Activated CD4-positive, alpha-beta T cell treated with anti-CD3 and anti-CD28 coated beads for 1 hour (primary cell): ENCODE measurements at places on chromosomes 7 and 10.

DNA sequence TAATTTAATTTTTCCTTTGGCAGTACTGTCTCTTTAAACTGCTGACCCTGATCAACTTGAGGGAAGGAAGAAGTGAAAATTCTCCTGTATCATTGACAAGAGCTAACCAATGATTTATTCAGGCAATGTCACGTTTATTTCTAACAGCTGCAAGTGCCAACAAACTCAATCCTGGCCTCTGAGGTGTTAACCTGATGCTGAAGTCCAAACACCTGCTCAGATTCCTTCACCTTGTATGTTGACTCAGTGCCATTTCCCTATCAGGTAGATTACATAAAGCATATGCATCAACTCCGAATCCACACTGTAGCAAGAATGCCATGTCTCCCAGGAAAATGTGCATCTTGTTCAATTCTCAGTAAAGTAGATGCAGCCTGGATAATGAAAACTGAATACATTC, 820.0 kb downstream of the XPNPEP1 start:
- DNase-seq, result no peak

DNA sequence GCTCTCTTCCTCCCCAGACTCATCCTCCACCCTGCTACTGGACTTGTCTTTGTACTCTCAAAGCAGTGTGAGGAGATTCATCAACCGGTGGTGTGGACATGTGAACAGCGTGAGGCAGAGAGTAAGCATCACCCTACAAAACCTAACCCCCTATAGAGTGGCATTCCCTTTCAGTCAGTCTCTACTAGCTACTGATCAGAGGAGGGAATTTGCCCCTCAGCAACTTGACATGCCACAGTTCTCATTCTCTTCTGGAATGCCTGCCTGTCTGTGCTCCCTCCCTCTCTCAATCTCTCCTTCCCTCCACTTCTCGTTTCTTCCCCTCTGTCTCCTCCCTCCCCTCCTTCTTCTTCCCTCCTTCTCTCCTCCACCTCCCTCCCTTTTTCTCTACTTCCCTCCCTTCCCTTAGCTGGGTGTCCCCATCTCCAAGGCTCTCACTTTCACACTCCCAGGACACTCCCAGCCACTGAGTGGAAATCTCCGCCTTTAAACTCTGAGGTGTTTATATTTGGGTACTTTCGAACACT, 24.6 kb downstream of the H2AZ2 start:
- DNase-seq, result no peak

- DNase-seq, result no peak
These were observed 8.4 kb downstream of the AGAP3 start for GRCh38 chr7:151094675-151095074.

DNA sequence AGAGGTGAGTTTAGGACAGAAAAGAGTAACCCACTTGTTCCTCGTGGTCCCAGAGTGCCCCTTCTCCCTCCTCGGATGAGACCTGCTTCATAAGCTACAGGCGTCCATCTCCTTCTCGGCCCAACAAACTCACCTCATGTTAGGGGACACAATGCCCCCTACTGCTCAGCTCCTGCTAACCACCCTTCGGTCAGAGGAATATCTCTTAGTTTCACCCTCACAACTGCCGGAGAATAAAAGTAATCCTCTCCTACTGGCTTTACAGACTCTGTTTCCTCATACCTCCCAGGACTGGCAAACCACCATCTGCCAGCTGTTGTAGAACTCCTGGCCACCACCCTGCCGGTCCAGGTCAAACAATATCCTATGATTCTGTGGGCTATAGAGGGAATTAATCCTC, 3.2 kb downstream of the AKR1B15 start:
- DNase-seq, result no peak

- DNase-seq, result no peak
These were observed 229.5 kb upstream of the FZD1 start for GRCh38 chr7:91034459-91035368.

GRCh38 chr10:36366843-36367242, 724.7 kb upstream of the FZD8 start:
- no peak for DNase-seq

DNA sequence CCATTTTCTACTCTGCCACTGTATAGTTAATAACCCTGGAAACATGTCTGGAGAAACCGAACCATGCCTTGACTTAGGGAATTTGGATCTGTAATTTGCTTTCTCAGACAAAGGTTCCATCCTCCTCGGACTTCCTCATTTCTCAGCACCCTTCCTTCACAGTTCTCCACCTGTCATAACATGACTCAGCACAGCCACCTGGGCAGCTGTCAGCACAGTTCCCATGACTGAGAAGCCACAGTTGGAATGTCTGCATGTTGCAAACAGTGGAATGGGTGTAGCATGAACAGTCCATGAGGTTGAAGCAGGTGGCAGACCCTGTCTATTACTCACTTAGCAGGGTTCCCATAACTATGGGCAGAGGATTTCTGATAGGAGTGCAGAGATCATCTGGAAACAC, 634 bp upstream of the OR9A4 start:
- no peak for DNase-seq

DNA sequence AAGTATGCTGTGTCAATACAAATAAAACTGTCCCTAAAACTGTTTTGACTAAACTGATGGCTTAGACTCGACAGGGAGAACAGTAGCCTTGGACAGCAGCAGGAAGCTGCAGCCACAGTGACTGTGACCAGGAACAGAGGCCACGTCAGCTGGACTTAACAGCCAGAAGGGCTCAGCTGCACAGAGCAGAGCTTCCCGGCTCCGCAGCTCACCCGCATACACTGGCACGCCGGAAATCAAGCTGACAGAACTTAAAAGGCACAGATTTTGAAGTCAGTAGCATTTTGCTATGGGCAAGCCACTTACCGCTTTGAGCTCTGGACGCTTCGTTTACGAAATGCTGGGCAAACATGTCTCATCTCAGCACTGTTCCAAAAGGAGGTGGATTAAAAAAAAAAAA, 769.7 kb upstream of the AUTS2 start:
- DNase-seq, result no peak

- no peak for DNase-seq
These were observed 67.0 kb upstream of the ARID5B start for GRCh38 chr10:61834519-61834918.

DNA sequence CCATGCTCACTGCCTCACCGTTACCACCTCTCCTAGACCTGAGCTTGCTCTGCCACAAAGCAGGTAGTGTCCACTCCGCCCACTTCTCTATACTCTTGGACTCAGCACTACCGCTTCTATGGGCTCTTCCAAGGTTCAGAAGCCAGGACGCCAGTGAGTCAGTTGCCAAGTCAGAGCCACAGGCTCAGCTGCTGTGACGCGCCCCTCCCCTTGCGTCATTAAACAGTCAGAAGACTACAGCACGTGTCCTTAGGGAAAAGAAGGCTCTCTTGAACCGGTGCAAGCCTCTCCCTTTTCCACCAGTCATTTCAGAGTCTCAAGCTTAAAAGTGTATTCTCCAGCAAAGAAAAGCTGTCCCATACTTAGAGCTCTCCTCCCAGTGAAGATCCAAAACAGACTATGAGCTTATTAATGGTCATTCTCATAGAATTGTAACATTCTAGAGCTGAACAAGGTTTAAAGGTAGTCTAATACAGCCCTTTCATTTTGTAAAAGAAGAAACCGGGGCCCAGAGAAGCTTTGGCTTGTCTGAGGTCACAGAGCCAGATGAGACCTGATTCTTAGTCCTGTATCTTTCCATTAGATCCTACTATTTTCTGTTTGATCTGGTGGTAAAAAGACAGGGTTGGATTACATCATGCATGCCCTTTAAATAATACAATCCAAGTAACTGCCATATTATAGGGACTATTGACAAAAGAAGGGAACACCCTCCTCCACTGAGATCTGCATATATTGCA, 40.9 kb upstream of the MET start:
- DNase-seq, result no peak

GRCh38 chr7:141950806-141951205, 4.0 kb upstream of the CLEC5A start:
- no peak for DNase-seq

DNA sequence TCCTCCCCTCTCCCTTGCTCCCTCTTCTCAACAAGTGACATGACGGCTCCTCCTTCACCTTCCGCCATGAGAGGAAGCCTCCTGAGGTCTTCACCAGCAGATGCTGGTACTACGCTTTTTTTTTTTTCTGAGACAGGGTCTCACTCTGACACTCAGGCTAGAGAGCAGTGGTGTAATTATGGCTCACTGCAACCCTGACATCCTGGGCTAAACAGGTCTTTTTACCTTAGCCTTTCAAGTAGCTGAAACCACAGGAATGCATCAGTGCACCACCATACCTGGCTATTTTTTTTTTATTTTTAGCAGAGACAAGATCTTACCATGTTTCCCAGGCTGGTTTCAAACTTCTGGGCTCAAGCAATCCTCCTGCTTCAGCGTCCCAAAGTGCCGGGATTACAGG, 43.6 kb downstream of the MDH2 start:
- no peak for DNase-seq

DNA sequence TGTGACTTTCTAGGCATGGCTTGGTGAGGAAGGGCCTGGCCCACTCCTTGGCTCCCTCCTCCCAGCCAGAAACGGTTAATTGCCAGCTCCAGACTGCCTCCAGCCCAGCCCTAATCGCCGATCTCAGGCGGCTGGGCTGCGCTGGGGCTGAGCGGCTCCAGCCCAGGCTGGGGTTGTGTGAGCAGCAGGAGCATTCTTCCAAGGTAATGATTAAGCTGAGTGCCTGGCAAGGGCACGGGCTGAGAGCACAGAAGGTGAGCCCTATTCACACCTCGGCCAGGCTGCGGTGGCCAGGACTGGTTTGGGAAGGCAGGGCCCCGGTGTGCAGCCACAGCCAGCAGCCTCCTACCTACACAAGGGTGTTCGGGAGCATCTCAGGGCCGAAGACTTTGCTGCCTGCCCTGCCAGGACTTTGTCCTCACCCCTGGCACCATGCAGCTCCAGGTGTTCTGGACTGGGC, at the start of gene TMEM72:
TSS of gene TMEM72 (plus strand) at position 257 of the 460 bp plus-strand sequence. CDS start at position 433, 176 bp downstream.
- no peak for DNase-seq

DNA sequence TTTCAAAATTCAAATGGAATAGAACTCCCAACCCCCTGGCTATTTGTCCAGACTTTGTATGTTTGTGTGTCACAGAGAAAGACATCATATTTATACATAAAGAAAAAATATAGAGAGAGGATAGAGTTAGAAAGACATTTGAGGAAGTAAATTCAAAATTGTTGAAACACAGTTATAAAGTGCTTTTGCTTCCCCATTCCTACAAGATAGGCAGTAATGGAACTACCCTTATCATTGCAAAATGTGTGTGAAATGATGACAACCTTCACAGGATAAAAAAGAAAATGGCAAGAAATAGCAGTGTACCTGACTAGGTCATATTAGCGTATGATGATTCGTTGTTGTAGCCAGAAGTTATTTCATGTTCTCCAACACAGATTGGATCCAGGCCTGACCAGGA, 63.1 kb downstream of the FZD1 start:
- DNase-seq, result no peak
